Keratinocyte (primary cell): ENCODE measurements at places on chromosomes 12 and 14. TPM values are rescaled to one million over a fixed set of nuclear protein-coding genes. Genes with fewer than 3 reads are reported as not detected.
A peak's percentile ranks its signal among the peaks of the same experiment; 100 is the strongest.

DNA sequence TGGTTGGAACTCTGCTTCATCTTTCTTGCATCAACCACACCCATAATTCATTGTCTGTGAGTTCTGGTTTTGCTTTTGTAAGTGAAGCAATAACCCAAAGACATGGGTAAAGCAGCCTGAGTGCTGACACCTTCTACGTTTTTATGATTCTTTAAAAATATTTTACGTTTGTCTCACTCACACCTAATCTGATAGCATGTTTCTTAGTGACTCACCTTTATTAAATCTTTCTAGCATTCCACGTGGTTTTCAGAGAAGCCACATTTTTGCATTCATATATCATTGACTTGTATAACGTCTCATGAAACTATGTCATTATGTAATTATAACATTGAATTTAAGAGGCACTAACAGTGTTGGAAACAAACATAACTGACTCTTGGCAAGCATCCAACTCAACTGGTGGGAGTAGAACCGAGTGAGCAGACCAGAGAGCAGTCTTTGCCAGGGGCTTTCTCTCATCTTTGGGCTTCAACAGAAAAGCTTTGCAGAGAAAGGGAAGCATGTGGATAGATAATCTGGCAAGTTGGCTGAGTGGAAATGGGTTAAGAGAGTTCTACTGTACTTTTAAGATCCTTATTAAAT is 118.8 kb downstream of the TPH2 start:
- DNase-seq, result peak; percentile 28

DNA sequence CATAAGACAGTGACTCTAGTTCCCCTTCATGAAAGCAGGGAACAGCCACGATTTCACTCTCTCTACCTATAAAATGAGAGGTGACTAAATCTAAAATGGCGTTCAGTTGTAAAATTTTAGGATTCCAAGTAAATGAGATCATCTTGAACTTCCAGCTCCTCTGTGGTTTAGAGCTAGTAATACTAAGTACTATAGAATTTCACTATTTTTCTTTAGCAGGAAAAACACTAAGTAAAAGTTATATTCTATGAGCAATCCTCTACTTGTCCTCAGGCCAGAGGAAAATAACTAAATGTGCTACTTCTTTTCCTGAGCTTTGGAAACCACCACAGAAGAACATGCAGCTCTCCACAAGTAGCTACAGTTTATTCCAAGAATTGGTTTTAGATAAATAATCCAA is 55.6 kb downstream of the NIN start:
- peak; percentile 52 for DNase-seq

- DNase-seq, result no peak
These were observed 2.0 kb upstream of the PRB2 start for GRCh38 chr12:11397366-11397765.

GRCh38 chr12:91732086-91732485 is 413.6 kb downstream of the BTG1 start:
- no peak for DNase-seq

- DNase-seq, result no peak
These were observed 2.7 kb upstream of the TSPAN31 start for GRCh38 chr12:57741844-57742738.

DNA sequence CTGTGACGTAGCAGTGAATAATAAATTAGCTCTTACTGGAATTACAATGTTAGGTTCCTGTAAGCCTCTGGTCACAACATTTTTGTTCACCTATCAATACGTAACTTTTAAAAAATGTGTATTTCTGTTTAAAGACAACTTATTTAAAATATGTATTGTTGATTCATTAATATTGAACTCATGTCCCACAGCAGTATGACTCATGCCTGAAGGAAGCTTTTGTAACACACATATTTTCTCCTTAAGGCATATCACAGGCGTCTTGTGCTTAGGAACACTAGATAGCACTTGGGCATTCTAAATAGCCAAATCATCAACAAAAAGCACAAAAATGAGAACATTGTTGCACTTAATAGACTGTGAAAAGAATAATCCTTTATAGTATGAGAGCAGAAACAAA is 92.5 kb downstream of the GPHN start:
- no peak for DNase-seq

- DNase-seq, result no peak
These were observed 1687.4 kb upstream of the FLRT2 start for GRCh38 chr14:83842547-83842946.

PTPRQ gene
- 0.01 to 0.08 TPM in 2 of 3 replicates, not detected in the other for polyA plus RNA-seq

DCTN2 gene
- 109 to 158 TPM (median 132 TPM) in 3 replicates for polyA plus RNA-seq

FLVCR2 gene
- 0.22 to 0.45 TPM (median 0.40 TPM) in 3 replicates for polyA plus RNA-seq

C12orf50 gene
- not detected in 3 replicates for polyA plus RNA-seq

OTUB2 gene
- polyA plus RNA-seq, result 2.6 to 4.8 TPM (median 3.5 TPM) in 3 replicates

ZNF664 gene
- 36.7 to 48.7 TPM (median 39.2 TPM) in 3 replicates for polyA plus RNA-seq

KRT5 gene
- 14,274 to 15,814 TPM (median 15,322 TPM) in 3 replicates for polyA plus RNA-seq
